ENCODE measurements at places on chromosomes 2 and 18.

DNA sequence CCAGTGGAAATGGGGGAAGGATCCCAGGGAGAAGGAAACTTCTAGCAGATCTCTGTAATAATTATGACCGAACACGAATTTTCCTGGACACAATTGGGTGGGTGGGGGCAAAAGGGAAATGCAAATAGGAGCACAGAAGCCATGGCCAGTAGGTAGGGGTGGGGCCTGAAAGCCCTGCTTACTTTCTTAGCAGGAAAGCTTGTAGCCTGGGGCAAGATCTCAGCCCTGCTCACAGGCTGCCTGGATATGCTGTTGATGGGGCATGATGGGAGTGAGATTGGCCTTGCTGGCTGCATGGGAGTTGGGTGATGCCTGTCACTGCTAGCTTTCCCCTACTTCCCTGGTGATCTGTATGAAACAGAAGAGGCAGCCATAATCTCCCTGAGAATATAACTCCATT lies 45.9 kb upstream of the SPOPL start:
- DNase-seq, result no peak

GRCh38 chr18:21955757-21956652 lies 213.4 kb upstream of the GATA6 start:
- DNase-seq, result peak; percentile 14

GRCh38 chr2:6930923-6931647 lies 13.9 kb downstream of the RNF144A start:
- no peak for DNase-seq

DNA sequence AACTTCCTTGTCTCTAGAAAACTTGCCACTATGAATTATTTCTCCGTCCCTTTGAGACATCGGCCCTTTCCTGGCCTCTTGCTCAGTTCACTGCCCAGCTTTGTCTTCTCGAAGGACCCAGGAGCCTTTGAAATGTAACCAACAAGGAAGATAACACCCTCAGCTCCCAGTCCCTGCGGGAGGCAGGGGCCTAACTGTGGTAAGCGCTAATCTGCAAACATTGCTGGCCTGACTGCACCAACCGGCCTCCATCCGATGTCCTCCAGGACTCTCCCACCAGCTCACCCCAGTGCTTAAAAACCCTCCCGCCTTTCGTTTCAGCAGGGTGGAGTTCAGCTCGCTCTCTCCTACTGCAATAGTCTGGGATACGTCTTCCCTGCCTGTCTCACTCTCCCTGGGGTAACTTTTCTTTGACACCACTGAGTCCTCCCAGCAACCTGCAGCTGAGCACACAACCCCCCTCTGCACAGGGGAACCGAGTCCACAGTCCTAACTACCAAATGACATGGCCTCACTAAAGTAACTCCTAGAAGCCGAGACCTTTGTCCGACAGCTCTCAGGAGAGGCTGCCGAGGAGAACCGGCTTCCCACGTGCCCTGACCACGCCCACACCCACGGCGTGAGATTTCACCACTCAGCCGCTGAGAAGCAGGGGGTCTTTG lies 76.1 kb downstream of the MBP start:
- no peak for DNase-seq

DNA sequence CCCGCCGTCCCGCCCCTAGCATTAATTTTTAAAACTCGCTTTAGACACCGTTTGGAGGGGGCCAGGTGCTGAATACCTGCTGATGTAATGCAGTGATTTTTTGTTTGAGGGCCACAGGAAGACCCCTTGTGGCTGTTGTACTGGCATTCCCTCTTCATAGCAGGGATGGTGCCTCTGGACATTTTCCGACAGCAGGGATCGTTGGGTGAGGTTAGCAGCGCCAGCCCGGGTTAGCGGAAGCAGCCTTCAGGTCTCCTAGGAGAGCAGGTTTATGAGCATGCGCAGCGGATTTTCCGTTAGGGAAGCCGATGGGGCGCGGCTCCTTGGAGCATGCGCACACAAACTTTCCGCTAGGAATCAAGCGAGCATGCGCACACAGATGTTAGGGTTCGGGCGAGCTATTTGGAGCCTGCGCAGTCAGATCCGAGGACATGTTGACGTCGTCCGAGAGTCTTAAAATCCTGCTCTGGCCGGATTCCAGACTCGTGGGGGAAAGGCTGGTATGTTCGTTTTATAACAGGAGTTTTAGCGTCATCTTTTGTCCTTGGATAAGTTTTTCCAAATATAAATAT lies 17.2 kb upstream of the C2orf74 start:
- DNase-seq, result peak; percentile 96

- DNase-seq, result no peak
Measured at GRCh38 chr2:191363267-191363666, 118.1 kb downstream of the MYO1B start.

GRCh38 chr18:37438417-37439180 lies 127.0 kb downstream of the CELF4 start:
- DNase-seq, result no peak

DNA sequence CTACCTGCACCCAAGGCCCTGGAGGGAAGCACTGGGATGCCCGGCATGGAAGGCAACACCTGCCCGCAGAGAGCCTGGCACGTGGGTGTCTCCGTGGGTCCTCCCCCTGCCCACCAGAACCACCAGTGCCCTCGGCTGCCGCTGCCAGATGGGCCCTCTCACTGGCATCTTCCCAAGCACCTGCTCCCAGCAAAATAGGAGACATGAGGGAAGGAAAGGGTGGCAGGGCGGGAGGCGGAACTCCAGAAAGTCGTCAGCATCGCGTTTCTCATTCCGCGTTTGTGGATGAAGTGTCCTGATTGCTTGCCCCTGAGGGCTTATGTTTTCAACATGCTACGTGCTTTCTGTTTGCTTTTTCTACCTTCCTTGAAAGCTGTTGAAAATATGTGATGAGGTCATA lies 8.8 kb upstream of the SNTG2 start:
- no peak for DNase-seq

- no peak for DNase-seq
Measured at GRCh38 chr2:170375192-170375591, 197.2 kb downstream of the MYO3B start.
